ENCODE measurements at places on chromosomes 1 and 21.

DNA sequence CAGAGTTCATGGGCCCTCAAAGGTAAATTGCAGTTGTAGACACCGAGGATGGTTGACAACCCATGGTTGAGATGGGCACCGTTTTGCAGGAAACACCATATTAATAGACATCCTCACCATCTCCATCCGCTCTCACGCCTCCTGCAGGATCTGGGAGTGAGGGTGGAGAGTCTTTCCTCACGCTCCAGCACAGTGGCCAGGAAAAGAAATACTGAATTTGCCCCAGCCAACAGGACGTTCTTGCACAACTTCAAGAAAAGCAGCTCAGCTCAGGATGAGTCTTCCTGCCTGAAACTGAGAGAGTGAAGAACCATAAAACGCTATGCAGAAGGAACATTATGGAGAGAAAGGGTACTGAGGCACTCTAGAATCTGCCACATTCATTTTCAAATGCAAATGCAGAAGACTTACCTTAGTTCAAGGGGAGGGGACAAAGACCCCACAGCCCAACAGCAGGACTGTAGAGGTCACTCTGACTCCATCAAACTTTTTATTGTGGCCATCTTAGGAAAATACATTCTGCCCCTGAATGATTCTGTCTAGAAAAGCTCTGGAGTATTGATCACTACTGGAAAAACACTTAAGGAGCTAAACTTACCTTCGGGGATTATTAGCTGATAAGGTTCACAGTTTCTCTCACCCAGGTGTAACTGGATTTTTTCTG lies 9.3 kb downstream of the SLAMF8 start:
- DNase-seq, result no peak

- DNase-seq, result peak; percentile 61
These were observed 36.8 kb upstream of the RUNX3 start for GRCh38 chr1:24966724-24967346.

GRCh38 chr1:243267914-243268653 lies 12.2 kb downstream of the SDCCAG8 start:
- peak; percentile 45 for DNase-seq

DNA sequence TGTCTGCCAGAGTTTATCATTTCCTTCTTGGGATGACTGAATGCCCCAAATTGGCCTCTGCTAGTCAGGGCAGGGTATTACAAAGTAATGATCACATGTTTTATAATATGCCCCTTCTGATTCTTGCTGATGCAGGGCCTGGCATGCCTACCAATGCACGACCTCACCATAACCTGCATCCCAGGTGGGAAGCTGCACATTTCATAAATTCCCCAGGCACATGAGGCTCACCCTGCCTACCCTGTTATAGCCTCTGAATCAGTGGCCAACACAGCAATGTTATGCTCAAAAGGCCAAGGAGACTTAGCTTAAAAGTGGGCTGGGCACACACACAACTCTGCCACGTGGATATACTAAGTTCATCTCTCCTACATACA lies 28.0 kb upstream of the XPR1 start:
- DNase-seq, result no peak

DNA sequence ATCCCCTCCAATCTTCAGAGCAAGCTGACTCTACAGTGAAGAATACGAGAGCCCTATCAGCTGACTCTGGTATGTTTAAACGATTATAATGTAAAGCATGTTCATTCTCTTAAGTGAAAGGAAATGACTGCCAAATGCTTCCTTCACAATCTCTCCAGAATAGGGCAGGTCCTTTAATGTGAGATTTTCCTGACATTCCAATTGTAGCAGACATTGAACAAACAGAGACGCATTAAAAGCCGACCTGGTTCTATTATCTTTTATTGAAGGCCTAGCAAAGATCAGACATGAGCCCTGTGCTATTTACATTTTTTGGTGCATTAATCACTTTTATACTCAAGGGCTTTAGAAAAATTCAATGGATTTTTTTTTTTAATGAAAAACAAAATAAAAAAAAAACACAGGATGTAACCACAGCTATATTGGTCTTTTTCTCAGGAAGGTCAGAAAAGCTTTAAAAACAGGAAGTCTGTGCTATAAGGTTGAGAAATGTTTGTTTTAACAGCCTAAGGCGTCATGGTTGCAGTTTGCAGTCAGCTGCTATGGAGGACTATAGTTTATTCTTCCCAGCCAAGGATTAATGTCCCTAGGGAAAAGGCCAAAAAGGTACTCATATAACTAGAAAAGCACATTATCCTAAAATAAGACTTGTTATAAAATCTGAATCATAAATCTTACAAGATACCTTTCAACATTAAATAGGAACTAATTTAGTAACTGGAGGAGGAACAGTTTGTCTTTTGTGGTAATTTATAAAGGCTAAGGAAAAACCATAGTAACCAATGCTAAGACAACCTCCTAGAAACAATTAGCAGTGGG lies 104.8 kb downstream of the RERE start:
- DNase-seq, result peak; percentile 50

DNA sequence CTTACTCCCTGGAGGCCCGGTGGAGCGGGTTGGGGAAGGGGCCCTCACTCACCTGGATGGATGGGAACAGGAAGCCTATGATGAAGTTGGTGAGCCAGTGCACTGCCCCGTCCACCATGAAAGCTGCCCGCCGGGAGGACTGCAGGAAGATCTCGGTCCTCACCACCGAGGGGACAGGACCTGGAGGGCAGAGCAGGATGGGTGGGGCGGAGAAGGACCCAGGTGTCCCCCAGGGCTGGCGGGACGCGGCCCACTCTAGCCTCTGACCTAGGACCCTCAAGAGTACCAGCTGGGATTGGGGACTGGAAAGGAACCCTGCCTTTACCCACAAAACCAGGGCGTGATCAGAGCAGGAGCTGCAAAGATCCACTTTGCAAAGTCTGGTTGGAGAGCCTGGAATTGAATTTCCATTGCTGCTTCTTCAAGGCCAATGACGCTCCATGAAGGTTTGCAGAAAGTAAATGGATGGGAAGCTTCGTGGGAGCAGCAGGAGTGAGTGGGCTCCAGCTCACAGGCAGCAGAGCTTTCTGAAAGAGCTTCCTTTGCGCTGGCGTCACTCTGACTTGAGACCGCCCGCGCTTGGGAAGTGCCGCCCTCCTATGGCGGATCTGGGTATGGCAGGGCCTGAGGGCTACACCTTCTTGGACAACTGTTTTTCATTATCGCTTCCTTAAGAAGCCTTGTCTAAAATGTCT lies 21.4 kb downstream of the SLC2A7 start:
- DNase-seq, result peak; percentile 78

DNA sequence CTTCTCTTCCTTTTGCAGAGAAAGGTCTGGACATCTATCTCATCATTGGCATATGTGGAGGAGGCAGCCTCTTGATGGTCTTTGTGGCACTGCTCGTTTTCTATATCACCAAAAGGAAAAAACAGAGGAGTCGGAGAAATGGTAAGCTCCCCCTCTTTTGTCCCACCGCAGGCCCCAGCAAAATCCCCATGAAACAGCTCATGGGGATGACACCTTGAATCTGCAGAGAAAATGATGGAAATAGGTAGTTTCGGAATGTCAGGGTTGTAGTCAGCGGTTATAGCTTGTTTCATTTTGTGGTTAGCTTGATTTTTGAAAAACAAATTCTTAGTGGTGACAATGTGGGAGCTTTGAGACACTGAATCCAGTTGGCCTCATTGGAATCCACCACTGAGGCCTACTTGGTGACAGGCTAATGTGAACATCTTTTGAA lies 10.3 kb downstream of the CD2 start:
- no peak for DNase-seq
